ENCODE measurements at places on chromosomes 5 and 9. TPM values are rescaled to one million over a fixed set of nuclear protein-coding genes. Genes with fewer than 3 reads are reported as not detected.

The ARSB gene
- total RNA-seq = 11.9 TPM

The SGCD gene
- 4.0 TPM for total RNA-seq

The ELOVL7 gene
- 15.6 TPM for total RNA-seq

The GNA14 gene
- not detected for total RNA-seq

The IFNA21 gene
- total RNA-seq = not detected

The COL15A1 gene
- total RNA-seq = 0.34 TPM

The OR4F3 gene
- not detected for total RNA-seq

The TMEM171 gene
- total RNA-seq = 6.3 TPM

The OXCT1 gene
- total RNA-seq = 3.4 TPM

The PCDHB2 gene
- 3.3 TPM for total RNA-seq

The PHF24 gene
- 0.07 TPM for total RNA-seq

The MAMDC2 gene
- total RNA-seq = 0.20 TPM

The BARHL1 gene
- not detected for total RNA-seq

The ZFP37 gene
- 1.3 TPM for total RNA-seq

The TERT gene
- 1.8 TPM for total RNA-seq

The RASEF gene
- 11.3 TPM for total RNA-seq

The LEAP2 gene
- 0.55 TPM for total RNA-seq

The TOR2A gene
- total RNA-seq = 12.8 TPM

The DBN1 gene
- total RNA-seq = 67.0 TPM

The CAVIN4 gene
- 0.53 TPM for total RNA-seq

The SPINK1 gene
- total RNA-seq = 0.37 TPM

The NMUR2 gene
- 0.06 TPM for total RNA-seq

The AIF1L gene
- total RNA-seq = 1.3 TPM

The NR4A3 gene
- total RNA-seq = 3.2 TPM

The CD72 gene
- 0.06 TPM for total RNA-seq

The BAAT gene
- total RNA-seq = 0.48 TPM

The PSD2 gene
- 0.03 TPM for total RNA-seq

The FGF10 gene
- total RNA-seq = not detected

The CCNJL gene
- total RNA-seq = 11.2 TPM

The SLC46A2 gene
- total RNA-seq = not detected

The WNK2 gene
- 5.8 TPM for total RNA-seq

The OTULINL gene
- total RNA-seq = 6.1 TPM

The DDX4 gene
- total RNA-seq = not detected

The SOX30 gene
- total RNA-seq = 0.05 TPM
